Cortex of kidney (tissue), 1 donor: ENCODE measurements at places on chromosomes 1 and 21.

- DNase-seq: no peak
Observed at GRCh38 chr1:37017720-37018119, 16.6 kb downstream of the GRIK3 start.

GRCh38 chr1:204558467-204558866 is 42.3 kb downstream of the MDM4 start:
- DNase-seq: no peak

DNA sequence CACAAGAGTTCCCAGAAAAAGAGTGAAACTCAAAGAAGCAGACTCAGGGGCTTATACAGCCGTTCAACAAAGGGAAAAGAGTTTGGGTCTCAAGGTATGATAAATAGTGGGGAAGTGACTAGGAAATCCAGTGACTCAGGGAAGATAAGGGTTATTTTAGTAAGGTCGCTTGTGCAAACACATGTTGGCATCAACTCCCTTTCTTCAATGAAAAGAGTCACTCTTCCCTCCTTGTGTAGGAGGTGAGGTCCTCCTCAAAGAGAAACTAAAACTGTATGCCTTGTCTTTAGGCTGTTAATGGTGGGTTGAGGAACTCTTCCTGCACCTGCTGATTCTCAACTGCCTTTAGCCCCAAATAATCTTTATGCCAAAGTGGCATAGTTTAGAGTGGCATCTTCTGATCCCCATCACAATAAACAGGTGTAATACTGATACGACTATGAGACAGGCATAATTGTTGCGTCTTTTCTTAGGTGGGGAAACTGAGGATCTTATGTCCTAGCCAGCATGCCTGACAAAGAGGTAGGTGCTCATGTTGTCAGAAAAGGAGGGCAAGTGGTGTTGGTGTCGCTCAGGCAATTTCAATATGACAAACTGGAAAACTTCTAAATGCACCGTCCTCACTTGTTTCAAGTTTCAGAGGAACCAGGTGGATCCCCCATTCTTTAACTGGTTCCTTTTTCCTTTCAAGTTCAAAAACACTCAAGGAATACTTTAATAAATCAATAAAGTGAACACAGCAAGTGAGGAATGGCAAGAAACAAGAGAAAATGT is 294.1 kb upstream of the RUNX1 start:
- no peak for DNase-seq

DNA sequence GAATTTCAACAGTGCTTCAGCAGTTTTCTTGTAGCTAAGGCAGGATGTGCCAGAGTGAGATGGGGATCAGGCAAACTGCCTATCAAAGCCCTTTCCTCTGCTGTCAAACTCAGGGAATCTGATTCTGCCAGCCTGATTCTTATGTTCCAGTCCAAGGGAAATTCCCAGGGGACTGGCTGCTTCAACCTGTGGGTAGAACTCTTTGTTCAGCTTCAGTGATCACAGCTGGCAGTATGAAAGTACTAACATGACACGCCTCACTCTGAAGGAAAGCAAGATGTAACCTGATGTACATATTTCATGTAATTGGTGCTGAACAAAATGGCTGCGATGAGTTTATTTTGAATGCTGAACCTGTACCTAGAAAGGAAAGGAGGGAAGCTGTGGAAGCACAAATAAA is 40.1 kb upstream of the SLC5A9 start:
- no peak for DNase-seq

DNA sequence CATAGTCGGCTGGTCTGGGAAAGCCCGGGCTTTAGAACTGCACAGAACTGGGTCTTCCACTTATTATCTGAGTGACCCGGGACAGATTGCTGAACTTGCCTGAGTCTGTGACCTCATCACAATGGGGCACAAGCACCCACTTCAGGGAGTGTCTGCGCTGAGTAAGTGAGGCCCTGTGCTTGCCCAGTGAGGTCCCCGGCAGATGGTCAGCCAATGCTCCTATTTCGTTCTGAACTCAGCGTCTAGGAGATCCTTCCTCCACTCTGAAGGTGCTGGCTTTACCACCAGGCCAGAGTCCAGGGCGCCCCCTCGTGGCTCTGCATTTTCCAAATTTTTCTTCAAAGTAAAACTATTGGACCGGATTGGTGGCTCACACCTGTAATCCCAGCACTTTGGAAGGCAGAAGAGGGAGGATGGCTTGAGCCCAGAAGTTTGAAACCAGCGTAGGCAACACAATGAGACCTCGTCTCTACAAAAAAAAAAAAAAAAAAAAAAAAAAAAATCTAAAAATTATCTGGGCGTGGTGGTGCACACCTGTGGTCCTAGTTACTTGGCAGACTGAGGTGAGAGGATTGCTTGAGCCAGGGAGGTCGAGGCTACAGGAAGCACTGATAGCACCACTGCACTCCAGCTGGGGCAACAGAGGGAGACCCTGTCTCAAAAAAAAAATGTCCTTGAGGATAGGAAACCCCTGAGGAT is 61.7 kb downstream of the FCRL5 start:
- no peak for DNase-seq

DNA sequence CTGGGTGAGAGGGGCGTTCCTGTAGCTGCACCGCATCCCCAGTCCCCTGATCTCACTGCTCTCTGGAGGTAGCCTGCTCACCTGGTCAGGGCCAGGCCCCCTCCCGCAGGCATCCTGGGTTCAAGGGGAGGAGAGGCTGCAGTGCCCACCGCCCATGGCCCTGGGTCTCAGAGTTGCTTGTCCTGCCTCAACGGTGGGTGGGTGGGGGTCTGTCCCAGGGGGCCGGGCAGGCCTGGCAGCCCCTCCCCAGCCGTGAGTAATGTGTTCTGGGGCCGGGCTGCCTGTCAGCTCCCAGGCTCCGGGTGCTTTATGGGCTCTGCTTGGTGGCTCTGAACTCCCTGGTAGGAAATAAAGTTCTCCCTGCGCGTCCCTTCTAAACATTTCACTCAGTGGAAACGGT is 126.9 kb downstream of the CASZ1 start:
- no peak for DNase-seq
